Stimulated activated CD4-positive, alpha-beta T cell treated with anti-CD3 and anti-CD28 coated beads, Interleukin-12 subunit alpha, Interleukin-12 subunit beta, amount 100 ng/mL, for 48 hours (primary cell): ENCODE measurements at places on chromosomes 2 and 18.

GRCh38 chr2:143674051-143674450 lies 544.8 kb downstream of the ARHGAP15 start:
- DNase-seq = no peak

DNA sequence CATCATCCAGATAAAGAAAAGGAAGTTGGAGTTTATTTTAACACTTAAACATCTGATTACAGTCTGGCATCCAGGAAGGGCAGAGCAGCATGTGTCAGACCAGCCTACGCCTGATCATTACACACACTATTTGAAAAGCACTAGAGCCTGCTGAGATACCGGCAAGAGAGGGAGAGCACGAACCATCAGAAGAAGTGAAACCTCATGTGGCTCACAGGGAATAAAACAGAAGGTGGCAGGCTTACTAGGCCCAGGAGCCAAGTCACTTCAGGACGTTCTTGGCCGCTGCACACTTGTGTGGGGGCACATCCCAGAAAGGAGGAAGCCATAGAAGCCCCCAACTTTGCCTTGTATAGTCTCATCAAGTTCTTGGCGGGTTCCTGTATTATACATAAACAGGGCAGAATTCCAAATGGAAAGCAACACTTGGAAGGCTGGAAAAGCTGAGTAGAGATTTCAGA lies 105.5 kb downstream of the UGGT1 start:
- no peak for DNase-seq

DNA sequence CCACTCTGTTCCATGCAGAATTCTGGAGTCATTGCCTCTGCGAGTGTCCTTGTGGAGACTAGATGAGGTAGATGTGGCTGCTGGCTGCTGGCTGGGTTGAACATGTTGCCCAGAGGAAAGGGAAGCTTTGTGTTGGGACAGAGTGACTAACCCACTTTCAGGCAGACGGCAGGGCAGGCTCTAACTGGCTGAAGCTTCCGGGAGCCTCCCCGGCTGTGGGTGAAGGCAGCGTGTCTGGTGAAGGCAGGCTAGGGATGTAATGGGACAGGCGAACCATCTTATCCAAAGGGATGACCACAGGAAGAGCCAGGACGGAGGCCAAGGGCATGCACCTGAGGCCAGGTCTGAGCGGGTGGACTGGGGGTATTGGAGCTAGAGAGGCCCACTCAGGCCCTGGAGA lies 16.0 kb downstream of the ASPRV1 start:
- DNase-seq = no peak

DNA sequence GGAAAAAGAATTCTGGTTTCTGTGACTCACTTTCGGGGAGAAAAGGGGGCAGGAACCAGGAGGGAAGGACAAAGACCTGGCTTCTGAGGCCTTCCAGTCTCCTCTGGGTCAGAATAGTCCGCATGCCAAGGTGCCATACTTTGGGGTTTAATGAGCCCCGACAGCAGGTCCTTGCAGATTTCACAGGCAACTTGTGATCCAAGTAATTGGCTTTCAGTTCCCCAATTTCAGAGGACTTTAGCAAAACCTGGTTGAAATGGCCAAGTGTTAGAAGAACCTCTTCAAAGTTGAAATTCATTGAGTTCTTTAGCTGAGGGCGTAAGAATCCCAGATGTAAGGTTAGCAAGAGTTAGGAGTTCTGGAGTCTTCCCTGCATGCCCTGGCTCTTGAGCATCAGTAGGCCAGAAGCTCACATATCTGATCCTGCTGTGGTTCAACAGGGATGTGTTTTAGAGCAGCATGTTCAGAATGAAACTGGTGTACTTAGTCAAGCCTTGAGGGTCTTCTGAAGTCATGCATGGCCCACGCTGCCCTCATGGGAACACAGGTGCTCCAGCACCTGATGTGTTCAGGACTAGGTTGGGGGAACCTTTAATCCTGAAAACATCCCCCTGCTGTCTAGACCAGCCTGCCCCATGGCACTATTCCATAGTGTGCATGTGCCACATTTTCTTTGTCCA lies 143.0 kb downstream of the NUP35 start:
- no peak for DNase-seq

- no peak for DNase-seq
These were observed 82.4 kb downstream of the DDX1 start for GRCh38 chr2:15673919-15674636.

DNA sequence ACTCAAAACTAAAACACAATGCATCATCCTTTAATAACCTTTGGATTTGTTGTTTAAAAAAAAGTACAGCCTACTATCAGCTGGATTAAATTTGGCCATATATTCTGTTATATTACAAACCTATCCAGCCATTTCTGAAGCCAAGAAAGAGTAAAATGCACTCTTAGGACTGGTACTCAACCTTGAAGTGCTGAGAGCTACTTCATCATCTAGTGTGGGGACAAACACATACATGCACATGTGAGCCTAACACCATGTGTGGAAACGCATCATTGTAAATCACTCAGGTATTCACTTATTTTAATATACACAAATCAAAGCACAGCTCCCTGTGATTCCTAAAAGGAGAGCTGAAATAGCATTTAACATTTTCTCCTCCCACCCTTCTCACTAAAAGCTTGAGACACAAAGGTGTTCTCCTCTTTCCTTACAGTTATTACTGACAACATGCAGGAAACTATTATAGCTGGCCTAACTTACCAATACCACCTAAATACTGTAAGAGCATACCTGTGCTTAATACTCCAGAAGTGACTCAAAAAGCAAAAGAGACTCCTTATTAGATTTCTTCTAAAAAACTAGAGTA lies 7.5 kb downstream of the BAZ2B start:
- no peak for DNase-seq

- no peak for DNase-seq
These were observed 982.6 kb upstream of the FANCL start for GRCh38 chr2:59223742-59224141.

DNA sequence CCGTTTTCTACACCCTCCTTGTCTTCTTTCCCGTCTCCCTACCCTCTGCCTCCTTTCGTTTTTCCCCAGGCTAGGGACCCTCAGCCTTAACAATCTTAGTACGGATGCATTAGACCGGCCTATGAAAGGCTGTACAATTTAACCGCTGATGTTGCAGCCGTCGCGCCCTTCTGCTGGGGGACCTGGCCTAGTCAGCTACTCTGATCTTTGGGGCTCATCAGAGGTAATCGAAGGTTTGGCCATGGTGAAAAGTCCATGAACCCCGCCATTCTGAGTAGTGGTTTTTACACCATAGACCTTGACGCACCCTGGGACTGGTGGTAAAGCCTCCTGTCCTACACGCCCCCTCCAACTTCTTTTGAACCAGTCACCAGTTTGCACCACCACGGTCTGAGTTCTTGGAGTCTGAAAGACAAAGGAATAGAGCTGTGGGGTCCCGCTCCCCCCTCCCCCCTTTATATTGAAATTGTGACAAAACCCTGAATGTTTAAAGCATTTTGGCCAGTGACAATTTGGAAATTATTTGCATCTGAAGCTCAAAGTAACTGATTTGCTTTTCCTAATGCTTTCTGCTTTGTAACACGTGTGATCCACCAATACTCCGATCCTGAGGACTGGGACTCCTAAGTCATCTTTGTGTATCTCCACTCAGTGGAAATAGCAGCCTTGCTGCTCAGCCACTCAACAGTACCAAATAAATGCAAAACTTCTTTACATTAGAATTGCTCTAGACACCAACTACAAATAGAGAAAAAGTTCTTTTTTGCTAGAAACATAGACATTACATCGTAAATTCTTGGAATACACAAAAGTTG lies 642 bp upstream of the SRSF7 start:
- no peak for DNase-seq

DNA sequence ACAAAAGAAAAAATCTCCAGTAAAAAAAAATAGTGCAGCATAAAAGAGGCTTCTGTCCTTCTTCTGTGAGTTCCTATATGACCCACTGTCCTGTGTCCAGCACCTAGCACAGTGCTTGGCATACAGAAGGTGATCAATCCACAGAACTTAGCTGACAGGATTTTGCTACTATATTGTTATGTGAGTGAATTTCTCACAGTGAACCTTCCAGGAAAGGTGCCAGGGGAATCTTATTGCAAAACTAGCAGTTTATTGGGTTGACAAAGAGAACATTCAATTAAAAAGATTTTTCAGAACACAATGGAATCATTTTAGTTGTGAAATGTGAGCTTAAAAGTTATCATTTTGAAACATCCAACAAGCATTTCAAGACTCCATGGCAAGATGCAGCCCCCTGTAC lies 12.4 kb upstream of the TRIB2 start:
- DNase-seq = no peak

DNA sequence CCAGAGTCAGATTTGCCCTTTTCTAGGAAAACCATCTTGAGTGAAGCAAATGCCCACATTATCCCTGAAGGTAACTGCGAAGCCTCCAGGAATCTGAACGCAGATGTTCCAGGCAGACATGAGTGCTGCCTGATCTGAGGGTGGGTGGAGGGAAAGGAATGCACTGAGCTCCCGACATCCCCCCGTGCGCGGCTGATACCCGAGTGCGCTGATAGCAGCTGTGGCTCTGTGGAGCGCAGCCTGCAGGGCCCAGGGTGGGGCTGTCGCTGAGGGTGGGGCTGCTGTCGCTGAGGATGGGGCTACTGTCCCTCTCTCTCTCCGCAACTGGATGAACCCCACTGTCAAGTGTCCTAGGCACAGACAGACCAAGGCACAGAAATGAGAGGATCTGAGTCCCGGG lies 82.4 kb downstream of the GFPT1 start:
- DNase-seq = no peak

DNA sequence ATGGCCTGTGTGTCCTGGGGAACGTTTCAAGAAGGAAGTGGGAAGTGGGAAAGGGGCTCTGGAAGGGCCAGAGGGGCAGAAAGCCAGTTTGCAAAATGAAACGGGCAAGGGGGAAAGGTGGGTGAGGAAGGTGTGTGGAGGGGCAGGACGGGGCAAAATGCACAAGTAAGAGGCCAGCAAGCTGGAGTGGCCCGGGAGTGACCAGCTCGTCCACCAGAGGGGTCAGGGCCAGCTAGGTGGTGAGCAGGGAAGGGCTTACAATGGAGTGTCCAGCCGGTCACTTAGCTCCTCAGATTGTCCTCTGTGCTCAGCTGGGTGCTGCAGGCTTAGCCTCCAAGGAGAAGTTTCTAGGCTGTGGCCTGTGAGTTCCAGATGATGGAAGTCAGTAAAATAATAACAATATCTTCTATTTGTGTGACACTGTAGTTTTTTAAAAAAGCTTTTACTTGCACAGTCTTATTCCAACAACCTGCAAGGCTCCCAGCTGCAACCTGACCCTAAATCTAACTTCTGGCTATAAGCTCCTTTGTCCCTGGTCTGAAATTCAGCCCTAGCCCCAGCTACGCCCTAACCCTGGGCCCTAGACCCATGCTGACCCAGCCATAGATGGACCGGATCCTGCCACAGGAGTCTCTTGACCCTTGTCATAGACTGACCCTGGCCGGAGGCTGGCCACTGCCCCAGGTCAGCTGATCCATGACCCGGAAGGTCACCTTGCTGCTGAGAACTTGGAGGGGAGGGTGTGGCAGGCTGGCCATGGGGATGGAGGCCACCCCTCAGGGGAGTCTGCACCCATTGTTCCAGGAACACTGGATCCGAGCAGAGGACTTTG lies 29.2 kb downstream of the MYO7B start:
- DNase-seq = no peak

- no peak for DNase-seq
These were observed 188.9 kb downstream of the CMPK2 start for GRCh38 chr2:6676776-6677175.

DNA sequence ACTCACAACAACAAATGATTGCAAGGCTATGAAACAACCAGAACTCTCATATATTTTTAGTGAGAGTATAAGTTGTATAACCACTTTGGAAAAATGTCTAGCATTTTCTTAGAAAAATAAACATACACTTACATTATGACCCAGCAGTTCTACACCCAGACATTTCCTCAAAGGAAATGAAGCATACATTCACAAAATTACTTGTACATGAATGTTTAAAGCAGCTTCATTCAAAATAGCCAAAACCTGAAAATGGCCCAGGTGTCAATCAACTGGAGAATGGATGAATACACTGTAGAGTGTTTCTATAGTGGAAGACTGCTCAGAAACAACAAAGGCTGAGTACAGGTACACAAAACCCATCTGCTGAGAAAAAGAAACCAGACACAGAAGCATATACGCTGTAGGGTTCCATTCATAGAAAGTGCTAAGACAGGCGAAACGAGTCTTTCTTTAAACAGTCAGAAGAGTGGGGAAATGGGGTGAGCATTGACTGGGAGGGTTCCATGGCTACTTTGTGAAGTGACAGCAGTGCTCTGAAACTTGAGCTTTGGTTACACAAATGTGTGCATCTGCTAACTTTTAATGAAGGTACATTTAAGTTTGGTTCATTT lies 799.0 kb downstream of the DCDC2C start:
- no peak for DNase-seq

DNA sequence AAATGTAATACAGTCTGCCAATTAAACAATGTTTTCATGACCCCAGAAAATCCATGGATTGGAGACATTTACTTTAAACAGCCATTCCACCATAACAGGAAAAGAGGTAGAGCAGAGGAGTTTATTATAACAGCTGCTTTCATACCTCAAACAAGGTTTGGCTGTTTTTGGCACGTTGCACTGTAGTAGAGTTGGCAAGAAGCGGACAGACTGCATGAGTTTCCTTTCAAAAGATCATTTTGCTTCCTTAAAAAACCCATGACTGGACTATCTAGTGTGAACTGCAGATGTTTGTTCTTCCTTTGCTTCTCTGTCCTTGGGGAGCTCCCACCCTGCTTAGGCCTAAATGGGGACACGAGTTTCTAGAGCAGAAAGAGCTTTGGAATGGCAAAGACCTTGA lies 108.5 kb upstream of the THOC1 start:
- no peak for DNase-seq

DNA sequence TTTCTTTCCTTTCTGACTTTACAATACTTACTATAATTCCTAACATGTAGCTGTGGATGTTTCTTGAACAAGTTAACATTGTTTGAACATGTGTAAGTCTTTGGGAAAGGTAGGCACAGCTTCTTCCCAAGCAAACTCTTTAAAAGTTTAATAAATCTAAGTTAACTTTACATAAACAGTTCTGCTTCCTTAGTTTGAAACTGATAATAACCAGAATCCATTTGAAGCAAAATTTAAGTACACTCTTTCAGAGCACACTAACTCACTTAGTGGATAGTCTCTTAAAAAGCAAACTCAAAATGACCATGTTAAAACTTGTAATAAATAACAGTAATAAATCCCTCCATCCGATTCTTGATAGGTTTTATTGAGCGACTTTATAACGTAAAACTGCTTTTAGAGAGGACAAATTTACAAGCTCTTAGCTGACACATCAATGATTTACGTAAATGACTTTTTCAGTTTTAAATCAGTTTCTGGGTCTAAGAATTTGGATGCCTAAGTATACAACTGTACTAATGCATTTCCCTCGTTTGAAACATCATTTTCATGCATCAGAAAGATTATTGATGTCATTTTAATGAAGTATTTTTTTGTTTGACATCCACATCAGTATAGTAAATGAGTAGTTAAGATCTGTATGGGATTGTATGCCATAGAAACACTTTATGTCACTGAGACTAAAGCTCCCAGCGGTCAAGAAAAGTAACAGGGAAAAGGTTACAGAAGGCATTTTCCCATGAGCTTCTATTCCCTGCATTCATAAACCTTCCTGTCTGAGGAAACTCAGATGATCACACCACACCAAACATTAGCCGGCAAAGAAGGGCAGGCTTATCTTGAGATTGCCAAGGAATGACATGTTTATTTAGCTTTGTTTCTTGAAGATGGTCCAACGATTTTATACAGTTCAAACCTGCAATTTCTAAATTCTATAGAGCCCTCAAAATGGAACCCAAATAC lies 67.5 kb downstream of the PDE1A start:
- DNase-seq = no peak

- no peak for DNase-seq
These were observed 2005.9 kb upstream of the CELF4 start for GRCh38 chr18:39571511-39571910.
